Tongue (tissue), 3 donors: ENCODE measurements at places on chromosomes 12 and 14.

DNA sequence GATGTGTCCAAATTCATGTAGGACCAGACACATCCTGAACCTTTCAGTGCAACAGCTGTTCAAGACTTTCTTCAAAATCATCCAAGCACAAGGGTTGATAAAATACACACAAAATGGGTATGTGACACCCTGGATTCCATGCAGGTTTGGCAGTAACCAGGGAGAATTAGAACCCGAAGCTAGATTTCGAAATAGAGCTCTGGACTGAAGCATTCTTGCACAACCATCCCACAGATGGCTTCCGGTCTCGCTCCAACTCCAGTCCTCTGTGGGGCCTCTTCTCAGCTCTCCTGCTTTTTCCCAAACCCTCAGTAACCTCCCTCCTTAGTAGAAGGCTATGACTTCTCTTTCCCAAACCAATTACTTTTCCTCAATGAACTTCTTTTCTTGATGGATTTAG, 171.3 kb downstream of the TTC7B start:
- DNase-seq: peak; percentile 76

GRCh38 chr14:87794561-87794960, 198.4 kb downstream of the GALC start:
- no peak for DNase-seq

DNA sequence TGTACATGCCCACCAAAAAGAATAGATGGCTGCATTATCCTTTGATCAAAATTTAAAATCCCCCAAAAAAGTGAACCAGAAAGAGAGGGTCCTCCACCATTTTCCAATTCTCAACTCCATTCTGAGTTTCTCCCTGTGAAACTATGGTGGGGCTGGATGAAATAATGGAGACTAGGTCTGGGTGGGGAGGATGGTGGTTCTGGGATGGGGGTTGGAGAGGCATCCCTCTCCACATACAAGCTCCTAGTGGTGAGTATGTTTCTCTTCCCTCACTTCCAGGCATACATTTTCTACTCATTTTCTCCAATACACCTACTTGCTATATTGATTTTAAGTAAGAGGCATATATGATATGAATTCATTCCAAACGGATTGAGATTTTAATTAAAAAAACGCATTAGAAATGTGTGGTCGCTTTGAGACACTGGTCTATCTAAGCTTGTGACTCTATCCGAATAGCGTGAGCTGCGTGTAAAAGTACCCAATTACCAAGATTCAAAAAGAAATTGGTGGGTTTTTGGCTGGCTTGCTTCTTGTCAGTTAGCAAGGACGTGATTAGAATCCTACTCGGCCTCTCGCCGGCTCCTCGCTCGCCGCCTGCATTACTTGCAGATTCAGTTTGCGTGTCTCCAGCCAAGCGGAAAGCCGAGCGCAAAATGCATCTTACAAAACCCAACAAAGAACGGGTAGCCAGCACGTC, 3.4 kb downstream of the ASCL1 start:
- no peak for DNase-seq

DNA sequence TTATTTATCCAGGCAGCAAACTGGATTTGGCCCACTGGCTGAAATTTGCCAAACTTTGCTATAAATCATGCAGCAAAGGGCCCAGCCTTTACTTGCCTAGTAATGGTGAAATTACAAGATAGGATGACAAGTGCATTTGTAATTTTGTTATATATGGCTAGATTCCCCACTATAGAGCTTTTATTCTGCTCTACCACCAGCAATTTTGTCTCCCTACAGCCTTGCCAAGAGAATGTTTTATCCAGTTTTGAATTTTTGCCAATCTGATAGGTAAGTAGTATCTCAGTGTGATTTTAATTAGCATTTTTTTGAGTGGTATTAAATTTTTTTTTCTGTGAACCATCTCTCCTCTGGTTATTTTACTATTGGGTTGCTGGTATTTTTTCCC, 161.6 kb downstream of the SLC41A2 start:
- DNase-seq: no peak

- no peak for DNase-seq
These were observed 100.4 kb downstream of the TTC6 start for GRCh38 chr14:37695866-37696265.

DNA sequence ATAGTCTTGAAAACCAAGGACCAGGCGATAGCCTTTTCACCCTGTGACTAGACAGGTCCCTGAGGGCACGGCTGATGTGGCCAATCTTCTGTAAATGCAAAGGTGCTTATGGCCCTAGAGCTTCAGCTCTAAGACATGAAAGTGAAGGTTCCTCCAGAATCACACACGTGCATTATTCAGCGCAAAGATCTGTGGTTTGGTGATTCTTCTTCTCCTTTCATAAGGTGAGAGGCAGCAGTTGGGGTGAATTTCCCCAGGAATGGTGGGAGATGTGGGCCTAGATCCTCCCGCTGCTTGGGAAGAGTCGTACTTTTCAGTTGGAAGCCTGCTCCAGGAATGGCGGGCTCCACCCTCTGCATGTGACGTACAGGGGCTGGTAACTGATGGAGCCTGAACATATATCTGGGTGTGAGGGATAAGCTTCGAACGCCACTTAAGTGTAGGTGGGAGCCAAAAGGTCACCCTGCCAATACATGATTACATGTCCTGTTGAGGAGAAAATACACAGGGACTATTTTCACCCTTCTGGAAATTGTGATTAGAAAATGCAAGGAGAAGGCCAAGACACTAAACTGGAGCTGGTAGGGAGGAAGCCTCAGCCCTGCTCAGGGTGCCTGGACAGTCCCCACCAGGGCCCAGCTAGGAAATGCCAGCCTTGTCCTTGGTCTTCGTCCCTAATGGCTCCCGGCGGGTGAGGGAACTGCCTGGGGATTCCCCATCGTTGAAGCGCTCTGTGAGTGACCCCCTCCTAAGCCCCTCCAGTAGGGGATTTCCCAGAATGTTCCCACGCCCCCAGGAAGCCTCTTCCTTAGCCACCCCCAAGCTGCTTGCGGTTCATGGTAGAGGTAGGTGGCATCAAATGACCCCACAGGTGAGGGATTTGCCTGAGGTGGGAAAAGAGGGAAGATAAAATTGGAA, 17.6 kb downstream of the BATF start:
- DNase-seq: no peak

DNA sequence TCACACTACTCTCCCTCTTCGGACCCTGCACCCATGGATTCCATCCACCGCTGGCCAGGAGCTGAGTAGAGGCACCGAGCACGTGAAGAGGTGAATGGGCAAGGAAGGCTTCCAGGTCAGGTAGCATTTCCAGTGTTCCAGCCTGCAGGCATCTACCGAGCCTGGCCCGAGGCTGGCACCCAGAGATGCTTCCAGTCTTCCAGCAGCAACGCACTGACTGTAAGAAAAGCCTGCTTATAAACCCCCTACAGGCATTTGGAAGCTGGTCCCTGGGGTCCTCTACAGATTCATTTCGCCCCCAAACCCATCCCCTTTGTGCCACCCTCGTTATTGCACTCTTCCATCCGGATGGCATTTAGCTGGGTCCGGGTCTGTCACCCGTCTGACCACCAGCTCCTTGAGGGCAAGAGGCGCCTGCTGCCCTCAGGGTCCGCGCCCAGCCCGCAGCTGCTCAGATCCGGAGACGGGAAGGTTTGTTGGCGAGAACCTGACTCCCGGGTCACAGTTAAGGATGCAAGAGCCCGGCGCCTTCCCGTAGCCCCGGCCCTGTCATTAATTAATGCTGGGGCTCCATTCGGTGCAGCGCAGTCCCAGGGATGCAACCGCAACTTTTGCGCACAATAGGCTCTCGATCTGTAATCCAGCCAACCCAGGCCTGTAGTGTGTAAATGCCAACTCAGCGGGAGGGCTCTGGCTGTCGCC, 614 bp upstream of the MARK3 start:
- no peak for DNase-seq

DNA sequence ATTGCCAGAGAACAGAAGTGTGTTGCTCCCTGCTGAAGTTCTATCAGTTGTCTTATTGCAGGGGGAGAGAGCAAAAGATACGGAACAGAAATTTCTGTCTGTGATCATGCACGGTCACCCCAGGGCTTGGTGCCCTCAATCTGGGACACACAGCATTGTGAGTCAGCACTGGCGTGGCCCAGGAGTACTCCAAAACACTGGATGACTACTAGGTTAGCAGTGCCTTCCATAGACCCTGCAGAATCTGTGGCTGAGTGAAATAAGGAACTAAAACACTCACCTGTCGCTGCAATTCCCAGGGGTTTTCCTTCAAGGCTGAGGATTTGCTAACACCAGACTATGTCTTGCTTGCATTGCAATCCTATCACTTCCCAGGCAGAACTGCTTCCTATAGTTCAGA, 165.5 kb downstream of the ANO6 start:
- DNase-seq: no peak

DNA sequence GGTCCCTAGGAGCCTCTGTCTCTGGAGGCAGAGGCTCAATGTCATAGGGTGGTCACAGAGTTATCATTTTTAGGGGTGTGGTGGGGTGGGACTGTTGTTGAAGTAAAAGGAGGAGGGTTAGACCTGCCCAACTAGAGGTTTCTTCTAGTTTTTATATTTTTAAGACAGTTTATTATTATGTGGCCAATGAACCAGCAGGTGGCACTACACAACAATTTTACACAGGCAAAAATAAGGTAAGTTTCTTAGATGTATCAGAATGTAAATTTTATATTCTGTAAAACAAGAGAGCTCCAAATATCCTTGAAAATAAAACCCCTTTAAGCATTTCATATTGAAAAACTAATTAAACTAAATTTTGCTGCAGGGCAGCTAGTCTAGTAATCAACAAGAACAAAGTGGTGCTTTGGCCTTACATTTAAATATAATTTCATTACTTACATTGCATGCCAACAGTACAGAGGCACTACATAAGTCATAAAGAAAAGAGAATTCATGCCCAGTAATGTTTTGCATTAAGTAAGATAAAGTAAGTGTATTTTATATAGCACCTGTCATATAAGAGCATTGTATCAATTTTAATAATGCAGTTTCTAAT, 22.2 kb upstream of the OVCH1 start:
- peak; percentile 84 for DNase-seq

- no peak for DNase-seq
These were observed 11.9 kb downstream of the ZNF664 start for GRCh38 chr12:123984903-123985302.

- DNase-seq: peak; percentile 26
These were observed 2.1 kb downstream of the TTC6 start for GRCh38 chr14:37597538-37597913.

DNA sequence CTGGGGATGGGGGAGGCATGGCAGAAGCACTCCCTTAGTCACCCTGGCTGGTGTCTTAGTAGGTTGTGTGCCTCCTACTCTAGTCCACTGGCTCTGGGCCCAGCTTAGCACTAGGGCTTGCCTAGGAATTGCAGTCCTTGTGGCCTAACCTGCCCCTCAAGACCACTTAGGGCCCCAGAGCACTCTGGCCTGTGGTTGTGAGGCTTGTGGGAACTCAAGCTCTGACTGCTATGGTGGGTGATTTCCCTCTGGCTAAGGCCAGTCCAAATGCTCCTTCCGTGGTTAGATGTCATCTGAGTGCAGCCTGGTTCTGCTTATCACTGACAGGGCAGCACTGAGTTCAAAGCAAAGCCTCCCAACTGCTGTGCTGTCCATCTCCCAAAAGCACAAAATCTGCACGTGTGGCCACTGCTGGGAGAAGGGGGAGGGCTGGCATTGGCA, 20.2 kb downstream of the FGD4 start:
- peak; percentile 26 for DNase-seq

DNA sequence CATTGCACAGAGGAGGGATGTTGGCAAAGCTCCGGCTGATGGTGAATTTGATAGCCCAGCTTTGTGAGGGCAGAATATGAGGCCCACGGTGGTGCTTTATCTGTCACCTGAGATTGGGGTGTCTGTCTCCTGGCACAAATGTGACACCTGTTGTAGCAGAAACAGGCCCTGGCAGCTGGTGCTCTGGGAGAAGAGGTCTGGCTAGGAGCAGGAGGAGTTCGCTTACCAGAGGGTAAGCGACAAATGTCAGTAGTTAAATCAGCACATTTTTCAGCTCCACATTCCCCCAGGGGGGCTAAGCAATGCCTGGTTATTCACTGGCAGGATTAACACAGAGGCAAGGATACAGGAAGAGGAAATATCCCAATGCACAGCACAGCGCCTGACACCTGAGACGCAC, 71.1 kb downstream of the B4GALNT3 start:
- peak; percentile 50 for DNase-seq

DNA sequence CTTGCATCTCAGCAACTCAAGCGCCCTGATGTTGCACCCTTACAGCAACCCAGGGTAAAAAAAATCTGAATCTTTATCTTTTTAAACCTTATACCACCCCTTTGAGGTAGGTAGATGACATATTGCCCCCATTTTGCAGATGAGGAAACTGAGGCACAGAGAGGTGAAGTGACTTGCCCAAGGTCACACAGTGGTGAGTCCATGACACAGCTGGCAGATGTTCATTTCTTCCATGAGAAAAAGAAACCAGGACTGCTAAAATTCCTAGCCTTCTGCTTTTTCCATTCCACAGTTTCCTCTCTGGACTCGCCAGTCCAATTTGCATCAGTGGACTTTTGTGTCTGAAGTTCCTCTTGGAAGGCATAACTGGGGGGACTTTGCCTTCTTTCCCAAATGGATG, 79.3 kb downstream of the IGF1 start:
- no peak for DNase-seq

DNA sequence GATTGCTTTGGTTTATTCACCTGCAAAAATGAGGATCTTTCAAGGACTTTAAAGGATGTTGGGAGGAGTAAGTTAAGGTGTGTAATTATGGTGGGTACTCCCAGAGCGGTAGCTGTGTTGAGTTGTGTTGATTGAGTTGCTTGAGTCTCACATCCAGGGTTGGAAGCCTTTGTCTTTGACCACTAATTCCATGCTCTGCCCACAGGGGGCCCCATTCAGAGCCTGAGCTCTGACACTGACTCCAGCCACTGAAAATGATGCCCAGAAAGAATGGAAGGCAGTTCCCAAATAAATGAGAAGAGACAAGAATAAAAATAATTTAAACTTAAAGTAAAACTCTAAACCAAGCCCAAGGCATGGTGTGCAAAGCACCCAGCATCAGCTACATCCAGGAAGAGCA, 237.4 kb upstream of the PWP1 start:
- no peak for DNase-seq

DNA sequence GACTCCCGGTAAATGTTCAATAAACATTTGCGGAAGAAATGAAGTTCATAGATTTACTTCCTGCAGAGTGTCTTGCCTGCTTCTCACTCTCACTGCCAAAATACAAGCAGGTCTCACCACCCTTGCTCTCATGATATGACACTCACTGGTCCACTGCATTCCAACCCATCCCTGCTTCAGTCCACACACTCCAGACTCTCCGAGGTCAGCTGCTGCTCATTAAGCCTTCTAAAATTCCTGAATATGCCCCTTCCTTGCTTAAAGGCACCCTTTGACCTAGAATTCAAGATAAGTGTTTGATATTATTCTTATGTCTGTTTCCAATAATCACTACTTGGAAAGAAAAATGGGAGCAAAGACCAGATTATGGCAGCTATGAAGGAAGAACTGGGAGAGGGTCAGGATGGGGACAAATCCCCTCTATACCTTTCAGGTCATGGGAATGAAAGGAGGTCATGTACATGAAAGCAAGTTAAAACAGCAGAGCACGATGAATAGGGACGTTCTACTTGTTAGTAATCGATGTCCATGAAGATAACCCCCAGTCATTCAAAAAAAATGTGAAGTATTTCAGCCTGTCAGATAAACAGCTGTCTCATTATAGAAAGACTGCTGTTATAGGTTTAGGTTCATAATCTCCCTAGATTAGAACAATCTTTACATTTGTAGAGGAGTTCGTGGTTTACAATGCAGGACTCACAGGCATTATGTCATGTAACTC, 10.5 kb upstream of the NID2 start:
- DNase-seq: no peak
